ENCODE measurements at places on chromosomes 2 and 18.
A peak's percentile ranks its signal among the peaks of the same experiment; 100 is the strongest.

- no peak for DNase-seq
Measured at GRCh38 chr2:219636144-219636915, 8.9 kb downstream of the SLC4A3 start.

DNA sequence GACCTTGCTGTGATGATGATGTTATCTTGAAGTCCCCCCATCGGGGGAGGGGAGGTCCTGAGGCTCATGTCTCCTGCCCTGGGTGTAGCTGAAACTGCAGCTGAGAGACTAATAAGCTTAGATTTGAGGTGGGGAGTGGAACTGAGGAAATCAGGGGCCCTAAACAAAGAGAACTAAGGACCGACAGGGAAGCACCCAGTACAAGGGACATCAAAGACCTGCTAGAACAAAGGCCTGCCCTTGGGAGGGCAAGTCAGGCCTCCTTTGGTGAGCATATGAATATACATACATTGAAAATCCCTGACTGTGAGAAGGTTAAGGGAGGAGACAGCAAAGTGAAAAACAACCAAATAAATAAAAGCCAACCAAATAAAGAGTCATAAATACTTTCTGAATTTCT is 1132.5 kb upstream of the CELF4 start:
- no peak for DNase-seq

DNA sequence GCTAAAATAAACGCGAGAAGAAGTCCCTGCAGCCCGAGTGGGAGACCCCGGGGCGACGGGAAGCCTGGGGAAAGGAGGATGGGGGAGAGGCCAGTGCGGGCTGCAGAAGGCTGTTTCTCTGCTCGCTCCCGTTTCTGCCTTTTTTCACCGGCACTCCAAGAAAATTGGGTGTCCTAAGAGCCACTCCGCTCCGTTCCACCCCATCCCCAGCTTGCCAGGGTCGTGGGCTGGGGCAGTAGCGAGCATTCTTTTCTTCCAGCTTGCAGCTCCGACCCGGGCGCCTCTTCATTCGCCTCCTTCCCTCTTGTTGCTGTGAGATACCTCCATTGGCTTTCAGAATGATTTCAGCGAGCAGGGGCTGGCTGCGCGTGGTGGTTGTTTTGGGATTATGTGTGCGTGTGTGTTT is 1.1 kb downstream of the HOXD3 start:
- no peak for DNase-seq

GRCh38 chr2:130729322-130730299 is 741 bp downstream of the GPR148 start:
- no peak for DNase-seq

DNA sequence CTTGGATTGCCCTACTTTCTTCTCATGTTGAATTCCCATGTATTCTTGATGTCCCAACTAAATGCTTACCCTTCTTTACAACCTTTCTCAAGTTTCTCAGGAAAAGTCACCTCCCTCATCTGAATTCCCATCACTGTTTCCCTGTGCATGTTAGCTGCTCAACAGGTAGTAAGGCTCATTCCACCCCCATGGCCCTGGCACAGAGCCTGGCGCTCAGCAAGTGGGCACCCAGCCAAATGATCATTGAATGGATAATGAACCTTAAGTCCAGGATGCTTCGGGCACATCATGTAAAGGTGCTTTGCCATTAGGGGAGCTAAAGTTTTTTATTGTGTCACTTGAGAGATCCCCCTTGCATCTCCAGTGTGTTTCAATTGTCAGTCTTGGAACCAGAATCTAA is 124.0 kb downstream of the PKP4 start:
- no peak for DNase-seq

DNA sequence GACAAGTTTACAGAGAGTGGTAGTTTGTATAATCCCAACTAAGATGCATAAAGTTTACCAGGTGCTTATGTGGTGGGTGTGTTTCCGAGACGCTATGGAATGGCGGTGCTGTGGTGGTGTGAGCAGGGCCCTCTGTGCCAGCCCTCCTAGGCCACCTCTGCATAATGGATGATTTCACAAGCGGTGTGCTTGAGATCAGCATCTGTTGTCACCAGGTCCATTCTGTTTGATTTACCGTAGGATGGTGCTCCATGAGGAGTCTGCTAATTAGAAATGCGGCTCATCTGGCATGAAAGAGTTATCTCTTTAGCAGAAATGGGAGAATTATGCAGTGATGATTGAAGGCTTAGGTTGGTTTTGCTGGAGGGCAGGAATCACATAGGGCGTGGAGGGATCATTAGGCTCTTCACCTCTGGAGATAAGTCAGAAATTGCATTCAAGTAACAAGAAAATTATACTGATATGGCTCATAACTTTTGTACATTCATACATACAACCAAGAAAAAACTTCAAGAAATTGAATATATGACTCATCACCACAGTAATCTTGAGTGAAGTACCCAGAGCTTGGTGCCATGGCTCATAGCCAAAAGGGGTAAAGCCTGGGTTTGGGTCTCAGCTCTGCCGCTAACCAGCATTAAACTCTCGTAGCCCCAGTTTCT is 41.4 kb downstream of the CRIM1 start:
- no peak for DNase-seq

DNA sequence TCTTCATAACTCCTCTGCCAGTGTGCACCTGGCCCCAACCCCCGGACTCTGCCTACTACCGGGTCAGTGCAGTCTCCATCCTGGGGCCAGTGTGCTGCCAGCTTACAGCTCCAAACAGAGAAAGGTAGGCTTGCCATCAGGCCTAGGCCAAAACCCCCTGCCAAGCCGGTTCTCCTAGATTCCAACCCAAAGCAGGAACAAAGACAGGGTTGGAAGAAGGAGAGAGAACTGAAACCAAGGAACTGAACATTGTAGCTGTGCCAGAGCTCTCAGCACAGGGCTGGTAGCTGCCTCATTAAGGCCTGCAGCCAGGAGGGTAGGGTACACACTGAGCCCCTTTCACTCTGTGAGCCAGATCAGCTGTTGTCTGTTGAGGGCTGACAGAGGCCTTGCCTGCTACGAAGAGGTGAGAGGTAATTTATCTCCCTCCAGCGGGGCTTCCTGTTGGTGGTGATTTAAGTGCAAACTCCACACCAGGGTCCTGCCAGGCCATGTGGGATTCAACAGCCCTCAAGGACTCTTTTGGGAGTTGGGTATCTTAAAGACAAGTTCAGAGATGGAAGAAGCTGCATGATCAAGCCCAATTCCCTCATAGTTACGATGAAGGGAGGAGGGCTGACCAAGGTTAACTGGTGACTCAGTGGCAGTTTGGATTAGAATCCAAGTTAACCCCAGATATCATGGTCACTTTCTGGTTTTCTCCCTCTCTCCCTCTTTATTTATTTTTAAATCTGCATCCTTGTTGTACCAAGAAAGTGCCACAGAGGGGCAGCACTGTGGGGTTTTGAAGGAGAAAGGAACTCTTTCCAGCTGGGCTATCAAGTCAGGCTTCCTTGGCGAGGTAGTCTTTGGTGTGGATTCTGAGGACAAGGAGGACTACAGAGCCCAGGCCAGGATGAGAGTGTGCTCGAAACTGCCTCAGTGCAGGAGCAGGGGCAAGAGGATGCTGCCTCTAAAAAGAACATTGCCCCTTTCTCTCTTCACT is 48.1 kb downstream of the CYRIA start:
- DNase-seq, result no peak

DNA sequence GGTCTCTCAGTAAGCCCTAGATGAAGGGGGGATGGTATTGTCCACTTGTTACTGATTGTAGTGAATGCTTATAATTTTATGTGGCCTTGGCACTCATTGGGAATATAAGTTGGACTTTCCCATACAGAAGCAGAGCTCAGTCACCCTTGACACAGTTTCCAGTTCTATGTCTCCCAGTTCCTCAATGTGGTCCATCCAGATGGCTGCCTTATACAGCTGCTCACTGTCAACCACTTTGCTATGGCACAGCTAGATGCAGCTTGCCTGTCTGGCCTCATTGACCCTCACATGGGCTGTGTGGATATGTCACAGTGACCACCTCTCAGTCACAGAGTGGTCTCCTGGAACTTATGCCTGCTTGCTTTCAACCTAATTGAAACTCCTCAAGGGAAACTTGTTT is 21.7 kb downstream of the SLC39A6 start:
- no peak for DNase-seq

DNA sequence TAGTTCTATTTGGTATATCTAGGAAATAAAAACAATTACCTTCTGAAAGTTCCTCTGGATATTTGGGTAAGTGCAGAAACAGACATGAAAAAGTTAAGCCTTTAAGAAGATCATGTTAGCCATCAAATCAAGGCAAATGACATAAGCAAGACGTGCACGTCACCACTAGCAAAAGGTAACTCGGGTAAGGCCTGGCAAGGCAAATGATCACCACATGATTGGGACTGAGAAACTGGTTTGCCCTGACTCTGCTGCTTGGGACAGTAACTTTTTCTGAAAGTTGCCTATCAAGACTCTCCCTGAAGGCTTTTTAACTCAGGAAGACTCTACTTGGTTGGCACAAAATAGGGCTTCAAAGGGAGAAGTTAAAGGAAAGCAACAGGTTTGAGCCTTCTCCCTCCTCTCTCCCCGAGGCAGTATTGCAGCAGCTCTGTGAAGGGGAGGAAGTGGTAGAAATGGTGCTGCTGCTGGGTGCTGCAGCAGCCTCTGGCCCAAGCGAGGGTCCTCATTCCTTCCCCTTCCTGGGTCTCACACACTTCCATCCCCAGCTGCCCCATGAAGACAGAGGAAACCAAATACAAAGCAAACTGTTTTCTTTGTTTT is 17.1 kb upstream of the TMEM237 start:
- no peak for DNase-seq

- no peak for DNase-seq
Measured at GRCh38 chr2:30341500-30342267, 105.4 kb upstream of the LCLAT1 start.

GRCh38 chr2:175999283-175999819 is 2.7 kb downstream of the LNPK start:
- no peak for DNase-seq

- no peak for DNase-seq
Measured at GRCh38 chr2:23777826-23778225, 149.1 kb downstream of the ATAD2B start.

GRCh38 chr2:98391581-98392270 is 45.5 kb downstream of the CNGA3 start:
- DNase-seq, result no peak

GRCh38 chr2:96344011-96344410 is 8.4 kb downstream of the NCAPH start:
- DNase-seq, result peak; percentile 77

DNA sequence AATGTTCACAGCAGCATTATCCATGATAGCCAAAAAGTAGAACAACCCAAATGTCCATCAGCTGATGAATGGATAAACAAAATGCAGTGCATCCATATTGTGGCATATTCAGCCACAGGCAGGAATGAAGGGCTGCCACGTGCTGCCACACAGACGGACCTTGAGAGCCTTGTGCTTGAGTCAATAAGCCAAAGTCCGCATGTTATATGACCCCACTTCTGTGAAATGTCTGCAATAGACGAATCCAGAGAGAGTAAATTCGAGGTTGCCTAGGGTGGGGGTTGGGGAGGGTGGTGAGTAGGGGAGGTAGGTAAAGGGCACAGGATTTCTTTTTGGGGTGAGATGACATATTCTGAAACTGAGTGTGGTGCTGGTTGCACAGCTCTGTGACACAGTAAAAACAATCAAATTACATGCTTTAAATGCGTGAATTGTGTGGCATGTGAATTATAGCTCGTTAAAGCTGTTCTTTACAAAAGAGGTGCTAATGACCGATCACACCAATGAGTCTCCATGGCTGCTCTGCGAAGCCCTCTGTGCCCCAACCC is 38.9 kb upstream of the LDLRAD4 start:
- DNase-seq, result peak; percentile 44

GRCh38 chr2:126449677-126450076 is 206.3 kb upstream of the GYPC start:
- no peak for DNase-seq

DNA sequence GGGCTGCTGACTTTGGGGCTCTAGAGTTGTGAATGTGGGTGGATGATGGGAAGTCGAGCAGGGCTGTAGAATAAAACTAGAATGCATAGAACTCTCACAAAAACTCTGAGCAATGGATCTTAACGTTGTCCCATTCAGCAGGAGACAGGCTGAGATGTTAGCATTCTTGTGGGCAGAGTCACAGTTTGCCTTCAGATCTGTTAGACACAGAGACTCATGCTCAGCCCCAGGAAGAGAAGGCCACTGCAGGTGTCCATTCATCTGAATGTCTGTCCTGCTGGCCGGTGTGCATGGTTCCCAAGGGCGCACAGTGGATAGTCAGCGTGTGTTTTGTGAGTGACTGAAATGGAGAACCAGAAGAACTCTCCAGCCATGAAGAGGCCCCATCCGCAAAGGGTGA is 111.3 kb downstream of the TSN start:
- no peak for DNase-seq

- DNase-seq, result no peak
Measured at GRCh38 chr2:200405599-200406298, 99.3 kb downstream of the SPATS2L start.

GRCh38 chr2:150023044-150023443 is 435.5 kb upstream of the MMADHC start:
- peak; percentile 40 for DNase-seq

GRCh38 chr2:174656676-174657176 is 59.1 kb upstream of the WIPF1 start:
- DNase-seq, result no peak

GRCh38 chr2:46544581-46544980 is 65.2 kb downstream of the TMEM247 start:
- no peak for DNase-seq

GRCh38 chr2:137776697-137777096 is 187.6 kb upstream of the HNMT start:
- DNase-seq, result no peak

DNA sequence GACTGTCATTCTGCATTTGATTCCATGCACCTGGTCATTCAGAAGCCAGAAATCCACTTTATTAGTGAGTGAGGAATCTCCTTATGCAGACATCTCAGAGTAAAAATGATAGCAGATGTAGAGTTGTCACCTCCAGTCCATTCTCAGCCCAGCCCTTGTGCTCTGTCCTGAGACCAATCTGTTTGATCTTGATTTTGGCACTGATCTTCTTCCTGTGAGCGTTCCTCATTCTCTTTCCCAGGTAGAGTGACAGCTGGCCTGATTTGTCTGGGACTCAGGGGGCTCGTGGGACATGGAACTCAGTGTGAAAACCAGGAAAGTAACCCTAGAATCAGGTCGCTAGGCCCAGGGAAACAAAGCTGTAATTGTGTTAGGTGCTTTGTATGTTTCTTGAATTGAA is 8.9 kb downstream of the ARHGAP25 start:
- DNase-seq, result no peak

DNA sequence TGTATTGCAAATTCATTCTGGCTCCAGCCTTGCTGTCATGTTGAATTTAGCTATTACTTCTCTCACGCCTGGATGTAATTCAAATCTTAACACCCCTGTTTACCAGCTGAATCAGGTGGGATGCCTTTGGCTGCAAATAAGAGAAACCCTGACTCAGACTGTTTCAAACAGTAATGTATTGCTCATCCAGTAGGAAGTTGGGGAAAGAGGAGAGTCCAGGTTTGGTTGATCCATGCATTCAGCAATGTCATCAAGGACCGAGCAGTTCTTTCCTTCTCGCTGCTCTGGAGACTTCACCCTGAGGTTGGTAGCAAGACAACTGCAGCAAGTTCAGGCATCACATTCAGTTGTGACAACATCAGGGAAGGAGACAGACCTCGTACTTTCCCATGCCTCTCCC is 6.4 kb upstream of the DARS1 start:
- DNase-seq, result no peak

- no peak for DNase-seq
Measured at GRCh38 chr2:3637311-3637675, 20.7 kb upstream of the ALLC start.

GRCh38 chr2:127453392-127454171 is 35.4 kb downstream of the PROC start:
- no peak for DNase-seq

GRCh38 chr2:31247711-31248110 is 13.8 kb downstream of the EHD3 start:
- DNase-seq, result no peak
